Left kidney (tissue), 8 donors: ENCODE measurements at places on chromosomes 4 and X. TPM values are rescaled to one million over a fixed set of nuclear protein-coding genes. Genes with fewer than 3 reads are reported as not detected.

PDGFC gene
- 82.7 TPM for polyA plus RNA-seq

GRCh38 chr4:15479089-15479912, 9.6 kb downstream of the CC2D2A start:
- DNase-seq, result peak; percentile 93

DNA sequence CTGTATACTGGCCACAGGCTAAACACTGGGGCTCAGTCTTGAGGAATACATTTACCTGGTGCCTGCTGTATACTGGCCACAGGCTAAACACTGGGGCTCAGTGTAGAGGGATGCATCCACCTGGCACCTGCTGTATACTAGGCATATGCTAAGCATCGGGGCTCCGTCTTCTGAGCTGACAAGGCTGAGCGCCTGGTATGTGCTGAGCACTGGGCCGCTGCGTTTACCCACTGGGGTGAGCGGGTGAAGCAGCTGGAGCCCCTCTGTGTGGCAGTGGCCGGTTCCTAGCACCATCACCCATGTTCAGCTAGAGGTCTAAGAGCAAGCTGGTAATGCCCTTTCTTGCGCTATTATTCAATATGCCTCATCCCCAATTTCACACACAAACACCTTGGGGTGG, 93.4 kb downstream of the ADRA2C start:
- no peak for DNase-seq

DNA sequence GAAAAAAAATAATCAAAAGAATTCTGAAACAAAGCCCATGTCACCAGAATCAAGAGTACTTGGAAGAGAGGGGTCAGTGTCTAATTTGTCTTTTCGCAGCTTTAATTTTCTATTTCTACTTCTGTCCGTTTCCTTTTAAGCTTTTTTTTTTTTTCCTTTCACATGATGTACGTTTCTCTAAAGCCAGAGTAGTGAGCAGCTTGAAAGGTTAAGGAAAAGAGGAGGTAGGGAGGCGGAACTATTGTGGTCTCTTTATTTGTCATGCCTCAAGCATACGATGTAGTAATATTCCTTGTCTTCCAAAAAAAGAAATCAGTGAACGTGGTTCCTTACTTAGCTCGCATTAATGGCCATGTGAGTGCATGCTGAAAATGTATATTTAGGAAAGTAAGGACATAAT, 311.5 kb downstream of the TENM3 start:
- DNase-seq, result no peak

NKX6-1 gene
- 0.07 TPM for polyA plus RNA-seq

TSC22D3 gene
- polyA plus RNA-seq, result 107 TPM

- no peak for DNase-seq
Observed at GRCh38 chrX:31981546-31982062, 909.8 kb upstream of the FTHL17 start.

MAML3 gene
- 17.2 TPM for polyA plus RNA-seq

FGG gene
- polyA plus RNA-seq, result not detected

CFAP99 gene
- polyA plus RNA-seq, result 0.80 TPM

ARHGEF6 gene
- polyA plus RNA-seq, result 13.8 TPM
